Erythroblast (primary cell): ENCODE measurements at places on chromosomes 6 and 20.
A peak's percentile ranks its signal among the peaks of the same experiment; 100 is the strongest.

- no peak for DNase-seq
Measured at GRCh38 chr6:73558624-73559398, 38.0 kb upstream of the EEF1A1 start.

DNA sequence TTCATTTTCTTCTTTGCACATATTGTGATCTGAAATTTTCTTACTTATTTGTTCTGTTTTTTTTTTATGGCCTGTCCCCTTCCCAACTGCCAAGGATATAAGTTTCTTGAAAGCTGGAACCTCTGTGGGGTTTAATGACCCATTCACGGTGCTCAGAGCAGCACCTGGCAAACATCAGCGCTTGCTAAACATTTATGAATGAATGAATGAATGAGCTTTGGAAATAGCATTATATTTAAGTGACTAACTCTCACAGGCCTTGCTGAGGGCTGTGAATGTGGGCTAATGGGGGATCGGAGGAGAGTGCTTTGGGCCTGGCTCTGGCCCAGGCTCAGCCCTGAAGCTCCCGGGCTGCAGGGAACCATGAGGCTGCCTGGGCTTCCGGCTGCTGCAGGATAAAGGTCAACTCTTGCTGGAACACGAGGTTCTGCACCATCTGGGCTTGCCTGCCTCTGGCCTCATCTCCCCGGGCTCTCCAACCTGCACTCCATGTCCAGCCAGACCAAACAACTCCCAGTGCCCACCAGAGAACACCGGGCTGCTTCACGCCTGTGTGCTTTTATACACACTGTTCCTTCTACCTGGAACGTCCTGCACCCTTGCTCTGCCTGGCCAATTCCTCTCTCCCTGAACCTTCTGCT lies 14.6 kb upstream of the ARMC12 start:
- DNase-seq: no peak

GRCh38 chr6:51098791-51099190 lies 280.1 kb downstream of the TFAP2B start:
- no peak for DNase-seq

DNA sequence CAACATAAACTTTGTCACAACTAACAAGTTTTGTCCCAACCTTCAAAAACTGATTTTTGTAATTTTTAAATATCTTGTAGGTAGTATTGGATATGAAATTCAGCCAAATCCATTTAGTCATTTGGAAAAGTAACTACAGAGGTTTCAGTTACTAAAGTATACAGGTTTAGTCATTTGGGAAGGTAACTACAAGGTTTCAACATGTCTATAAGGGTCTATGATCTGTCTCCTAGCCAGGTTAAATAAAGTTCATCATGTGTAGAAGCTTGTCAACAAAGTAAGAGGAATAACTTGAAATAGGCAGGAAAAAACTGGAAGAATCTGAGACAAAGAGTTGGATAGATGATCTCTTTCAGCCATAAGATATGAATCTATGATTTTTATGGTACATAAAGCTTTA lies 229.8 kb downstream of the COL12A1 start:
- no peak for DNase-seq

DNA sequence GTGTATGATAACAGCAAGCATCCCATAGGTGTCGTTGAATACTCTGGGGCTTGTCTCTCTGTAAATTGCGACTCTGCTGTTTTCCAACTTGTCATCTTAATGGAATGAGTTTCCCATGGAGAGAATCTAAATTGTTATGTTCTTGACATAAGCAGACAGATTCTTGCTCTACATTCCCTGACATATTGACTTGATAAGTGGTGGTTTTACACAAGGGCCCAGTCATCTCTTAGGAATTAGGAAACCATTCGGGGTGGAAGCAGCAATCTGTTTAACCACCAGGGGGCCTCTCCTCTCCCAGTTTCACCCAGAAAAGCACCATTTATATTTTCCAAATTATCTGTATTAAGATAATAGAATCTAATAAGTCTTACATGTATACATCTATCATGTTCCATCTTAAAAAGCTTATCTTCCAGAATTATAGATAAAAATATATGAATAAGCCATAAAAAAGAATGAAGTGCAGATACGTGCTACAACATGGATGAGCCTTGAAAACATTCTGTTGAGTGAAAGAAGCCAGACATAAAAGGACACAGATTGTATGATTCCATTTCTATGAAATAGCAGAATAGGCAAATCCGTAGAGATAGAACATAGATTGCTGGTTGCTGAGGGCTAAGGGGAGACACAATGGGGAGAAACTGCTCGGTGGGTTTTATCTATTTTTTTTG lies 23.1 kb upstream of the MROH8 start:
- peak; percentile 48 for DNase-seq

- DNase-seq: peak; percentile 2
Measured at GRCh38 chr6:147806697-147807096, 298.2 kb downstream of the SAMD5 start.

GRCh38 chr6:47377971-47378370 lies 68.3 kb upstream of the TNFRSF21 start:
- DNase-seq: no peak

- no peak for DNase-seq
Measured at GRCh38 chr6:139442188-139442671, 67.8 kb upstream of the CITED2 start.

DNA sequence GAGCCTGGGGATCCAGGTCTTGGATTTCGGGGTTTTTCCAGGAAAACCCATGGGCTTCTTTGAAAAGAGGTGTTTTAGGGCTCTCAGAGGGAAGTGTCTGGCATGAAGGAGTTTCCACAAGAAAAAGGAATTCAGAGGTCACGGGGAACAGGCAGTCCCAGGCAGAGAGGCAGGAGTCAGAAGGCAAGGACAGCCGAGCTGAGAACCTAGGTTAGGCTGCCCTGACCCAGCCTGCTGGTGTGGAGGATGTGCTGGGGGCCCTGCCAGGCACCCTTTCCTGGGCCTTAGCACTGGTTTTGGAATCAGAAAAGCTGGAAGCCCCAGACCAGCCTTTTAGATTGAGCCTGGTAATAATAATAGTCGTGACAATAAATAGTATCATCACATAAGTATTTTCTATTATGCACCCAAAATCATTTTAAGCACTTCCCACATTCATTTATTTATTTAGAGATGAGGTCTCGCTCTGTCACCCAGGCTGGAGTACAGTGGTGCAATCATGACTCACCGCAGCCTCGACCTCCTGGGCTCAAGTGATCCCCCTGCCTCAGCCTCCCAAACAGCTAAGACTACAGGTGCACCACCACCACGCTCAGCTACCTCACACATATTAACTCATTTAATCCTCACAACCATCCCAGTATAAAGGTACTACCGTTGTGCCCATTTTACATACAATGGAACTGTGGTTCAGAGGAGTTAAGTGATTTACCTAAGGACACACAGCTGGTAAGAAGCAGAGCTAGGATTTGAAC lies 19.9 kb downstream of the TGM2 start:
- no peak for DNase-seq

DNA sequence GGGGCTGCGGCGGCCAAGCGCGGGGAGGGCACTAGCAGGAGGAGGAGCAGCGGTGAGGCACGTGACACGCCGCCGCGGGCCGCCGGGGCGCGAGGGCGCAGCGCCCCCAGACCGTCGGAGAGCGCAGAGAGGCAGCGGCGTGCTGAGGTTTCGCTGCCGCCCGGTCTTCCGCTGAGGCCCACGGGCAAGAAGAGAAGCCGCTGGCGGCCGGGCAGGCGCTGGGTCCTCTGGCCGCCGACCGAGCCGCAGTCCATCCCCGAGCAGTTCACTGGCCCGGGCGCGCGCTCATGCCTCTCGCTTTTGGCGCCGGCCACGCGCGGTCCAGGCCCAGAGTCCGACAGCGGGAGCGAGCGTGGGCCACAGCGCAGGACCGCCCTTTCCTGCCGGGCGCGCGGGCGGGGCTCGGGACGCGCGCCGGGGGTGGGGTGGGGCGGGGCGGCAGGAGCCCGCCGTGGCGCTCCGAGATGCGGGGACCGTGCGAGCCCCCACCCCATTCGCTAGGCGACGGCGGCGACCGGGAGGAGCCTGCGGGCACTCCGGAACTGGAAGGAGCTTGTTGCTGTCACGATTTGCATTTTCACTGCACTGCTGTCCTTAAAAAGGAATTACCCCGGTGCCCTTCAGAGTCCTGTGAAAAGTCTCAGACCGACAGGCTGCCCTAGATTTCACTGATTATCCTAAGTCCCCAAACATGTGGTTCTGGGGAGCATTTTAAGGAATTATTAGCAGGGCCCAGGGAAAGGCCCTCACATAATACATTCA lies at the start of gene MCUR1:
Gene MCUR1 (minus strand): TSS at position 382 of the 762 bp plus-strand sequence. CDS start 128 bp downstream, at position 254.
- DNase-seq: peak; percentile 90

DNA sequence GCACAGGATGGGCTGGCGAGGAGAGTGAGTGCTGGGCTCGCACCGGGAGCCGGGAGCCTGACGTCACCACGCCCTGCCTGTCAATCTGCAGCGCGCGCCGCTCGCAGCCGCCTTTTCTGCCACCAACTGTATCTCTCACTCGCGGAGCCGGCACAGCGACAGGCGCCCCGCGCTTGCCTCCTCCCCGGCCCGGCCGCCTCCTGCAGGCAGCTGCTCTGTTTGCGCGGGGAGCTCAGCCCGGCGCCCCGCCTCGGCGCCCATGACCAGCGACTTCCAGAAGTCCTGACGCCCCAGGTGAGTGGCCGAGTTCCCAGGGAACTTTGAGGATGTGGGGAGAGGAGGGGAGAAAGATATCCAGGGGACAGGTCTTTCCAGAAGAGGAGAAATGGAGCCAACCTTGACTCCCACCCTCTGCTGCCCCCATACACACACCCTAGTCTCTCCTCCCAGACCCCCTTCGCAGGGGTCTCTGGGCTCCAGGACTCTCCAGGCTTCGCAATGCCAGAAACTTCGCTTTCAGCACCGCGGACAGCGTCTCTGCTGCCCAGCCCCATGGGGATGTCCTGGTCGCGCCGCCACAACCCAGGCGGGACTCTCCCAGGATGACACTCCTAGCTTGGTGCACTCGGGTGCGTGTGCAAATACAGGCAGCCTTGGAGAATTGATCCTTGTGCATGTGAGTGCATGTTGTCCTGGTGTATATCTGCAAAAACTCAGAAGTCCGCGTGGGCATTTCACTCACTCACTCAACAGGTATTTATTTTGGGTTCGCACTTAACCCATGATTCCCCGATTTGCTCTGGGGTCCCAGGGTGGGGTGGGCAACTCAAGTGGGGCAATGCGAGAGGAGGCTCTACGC lies at the start of gene GPR6:
Gene GPR6 (plus strand): TSS at position 138 of the 859 bp plus-strand sequence. CDS start 802 bp downstream, outside the sequence.
- peak; percentile 59 for DNase-seq

GRCh38 chr6:101069191-101069795 lies 188.2 kb upstream of the ASCC3 start:
- DNase-seq: no peak

- no peak for DNase-seq
Measured at GRCh38 chr6:124986164-124986563, 23.9 kb downstream of the RNF217 start.

DNA sequence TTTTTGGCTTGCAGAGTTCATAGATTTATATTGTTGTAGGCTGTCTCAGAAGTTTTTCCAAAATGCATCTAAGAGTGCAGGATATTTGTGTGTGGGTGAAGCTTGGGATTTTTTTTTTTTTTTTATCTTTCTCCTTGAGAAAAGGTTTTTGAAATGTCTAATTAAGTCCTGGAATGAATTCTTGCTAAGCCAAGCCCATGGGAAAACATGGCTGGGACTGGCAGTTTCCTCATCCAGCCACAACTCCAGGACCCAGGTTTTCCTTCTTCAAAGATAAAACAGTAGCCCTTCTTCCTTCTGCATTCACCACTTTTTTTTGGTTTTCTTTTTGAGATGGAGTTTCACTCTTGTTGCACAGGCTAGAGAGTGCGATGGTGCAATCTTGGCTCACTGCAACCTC lies 242.5 kb upstream of the JAG1 start:
- no peak for DNase-seq

DNA sequence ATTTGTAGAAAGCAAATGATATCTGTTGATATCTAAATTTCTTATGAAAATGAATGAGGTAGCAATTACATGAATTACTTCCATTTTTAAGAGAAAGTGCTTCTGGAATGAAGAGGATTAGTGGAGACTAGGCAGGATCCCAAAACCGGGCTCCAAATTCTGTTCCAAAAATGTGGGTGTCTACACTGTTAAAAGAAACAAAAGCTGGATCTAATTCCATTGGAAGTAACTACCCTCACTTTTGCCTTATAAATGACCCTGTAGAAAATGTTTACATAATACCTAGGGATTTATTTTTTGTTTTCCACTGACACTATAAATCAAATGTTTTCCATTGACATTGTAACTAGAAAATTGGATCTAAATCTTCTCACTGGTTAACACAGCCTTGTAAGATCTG lies 454.9 kb upstream of the JARID2 start:
- DNase-seq: no peak

- no peak for DNase-seq
Measured at GRCh38 chr6:100877851-100878250, 3.3 kb downstream of the ASCC3 start.

DNA sequence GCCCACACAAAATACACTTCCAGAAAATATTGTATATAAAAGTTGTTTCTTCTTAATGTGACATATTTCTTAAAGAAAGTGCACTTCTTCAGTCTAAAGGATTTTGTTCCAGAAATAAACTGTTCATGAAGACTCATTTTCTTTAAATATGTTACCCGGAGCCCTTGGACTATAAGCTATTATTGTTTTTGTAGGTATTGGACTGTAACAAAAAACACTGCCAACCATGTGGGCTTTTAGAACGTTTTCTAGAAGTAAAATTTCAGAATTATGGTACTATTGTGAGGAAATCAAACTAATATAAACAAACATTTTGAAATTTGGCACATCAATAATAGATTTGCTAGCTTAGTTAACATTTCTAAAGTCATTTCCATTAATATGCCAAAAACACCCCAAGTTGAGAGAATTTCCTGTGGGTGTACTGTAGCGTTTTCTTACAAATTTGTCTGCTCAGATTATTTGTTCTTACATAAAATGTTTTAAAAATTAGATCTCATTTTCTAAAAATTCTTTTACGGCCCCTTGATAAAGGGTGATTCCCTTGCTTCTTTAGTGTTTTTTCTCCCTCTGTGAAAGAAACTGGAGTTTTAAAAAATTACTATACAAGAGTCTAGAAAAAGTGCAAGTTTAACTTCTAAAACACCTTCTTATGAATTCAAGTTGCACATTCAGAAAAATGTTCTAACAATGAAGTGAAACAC lies 3.4 kb downstream of the NKX2-4 start:
- DNase-seq: peak; percentile 28
